ENCODE measurements at places on chromosomes 16 and 17.

DNA sequence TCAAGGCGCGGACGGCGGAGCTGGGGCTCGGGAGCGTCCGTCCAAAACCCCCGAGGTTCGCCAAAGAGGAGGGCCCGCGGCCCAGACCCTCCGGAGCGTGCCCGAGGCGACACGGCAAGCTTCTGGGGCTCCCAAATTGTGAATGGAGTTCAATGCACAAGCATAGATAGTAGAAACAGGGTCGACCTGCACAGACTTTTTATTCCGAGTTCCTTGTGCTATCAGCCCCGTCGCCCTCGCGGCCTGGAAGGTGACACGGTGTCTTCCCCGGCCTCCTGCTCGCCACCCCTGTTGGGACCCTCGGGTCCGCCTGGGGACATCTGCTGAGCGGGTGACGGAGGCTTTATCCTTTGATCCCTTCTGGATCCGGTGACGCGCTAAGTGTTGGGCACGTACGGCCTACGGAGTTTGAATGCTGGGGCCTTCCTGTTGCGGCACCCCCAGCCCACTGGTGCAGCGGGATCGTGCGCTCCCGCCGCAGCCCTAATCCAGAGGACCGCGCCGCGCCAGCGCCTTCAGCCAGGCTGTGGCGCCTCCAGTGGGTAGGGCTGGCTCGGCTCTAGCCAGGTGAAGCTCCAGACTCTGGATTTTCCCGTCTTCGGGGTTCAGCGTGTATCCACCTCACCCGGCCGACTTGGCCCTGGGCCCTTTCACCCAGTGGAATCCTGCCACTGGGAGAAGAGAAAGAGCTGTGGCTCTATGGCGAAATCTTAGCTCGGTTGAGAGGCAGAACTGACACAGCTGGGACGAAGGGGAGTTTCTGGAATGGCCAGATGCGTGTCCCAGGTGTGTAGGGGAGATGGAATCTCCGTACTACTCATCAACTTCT lies 17.0 kb upstream of the NTN1 start:
- DNase-seq = no peak

GRCh38 chr17:37360632-37361031 lies 15.2 kb upstream of the C17orf78 start:
- no peak for DNase-seq

- DNase-seq = no peak
Measured at GRCh38 chr16:49307176-49307575, 25.5 kb upstream of the CBLN1 start.

- DNase-seq = no peak
Measured at GRCh38 chr16:586645-587590, 2.9 kb upstream of the RAB40C start.

GRCh38 chr17:68892658-68893057 lies 62.5 kb downstream of the ABCA8 start:
- no peak for DNase-seq

- DNase-seq = no peak
Measured at GRCh38 chr16:61435346-61435745, 600.9 kb downstream of the CDH8 start.

DNA sequence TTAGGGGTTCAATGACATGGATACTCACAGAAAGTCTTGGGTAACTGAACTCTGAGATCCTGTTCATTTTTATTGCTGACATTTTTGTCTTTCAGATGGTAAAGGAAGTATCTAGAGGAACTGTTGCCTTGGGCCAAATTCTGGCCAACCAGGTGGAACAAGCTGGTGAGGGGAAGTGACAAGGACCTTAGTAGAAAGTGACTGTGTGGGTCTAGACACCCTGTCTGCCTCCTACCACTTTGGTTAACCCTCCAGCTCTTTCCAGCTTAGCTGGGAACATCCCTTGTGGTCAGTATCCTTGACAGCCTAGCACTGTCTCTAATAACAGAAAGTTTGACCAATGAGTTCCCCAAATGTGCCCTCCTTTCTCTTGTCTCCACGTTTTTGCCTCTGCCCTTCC lies 28.8 kb upstream of the PRKCB start:
- DNase-seq = no peak

DNA sequence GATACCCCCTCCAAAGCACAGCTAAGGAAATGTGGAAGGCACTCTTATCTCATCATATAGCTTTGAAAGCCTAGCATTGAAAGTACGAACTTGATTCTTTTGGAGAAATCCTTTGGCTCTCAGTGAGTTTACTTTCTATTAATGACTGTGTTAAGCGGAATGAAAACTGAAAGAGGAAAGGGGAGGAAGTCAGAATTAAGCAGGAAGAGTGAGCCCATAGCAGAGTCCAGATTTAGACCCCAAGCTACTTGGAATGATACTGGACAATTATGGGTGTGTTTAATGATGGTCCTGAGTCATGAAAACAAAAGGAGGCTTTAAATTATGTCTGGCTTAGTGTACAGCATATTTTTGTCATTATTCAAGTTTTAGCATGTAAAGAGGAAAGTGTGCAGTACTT lies 42.2 kb downstream of the TENT4B start:
- DNase-seq = no peak

DNA sequence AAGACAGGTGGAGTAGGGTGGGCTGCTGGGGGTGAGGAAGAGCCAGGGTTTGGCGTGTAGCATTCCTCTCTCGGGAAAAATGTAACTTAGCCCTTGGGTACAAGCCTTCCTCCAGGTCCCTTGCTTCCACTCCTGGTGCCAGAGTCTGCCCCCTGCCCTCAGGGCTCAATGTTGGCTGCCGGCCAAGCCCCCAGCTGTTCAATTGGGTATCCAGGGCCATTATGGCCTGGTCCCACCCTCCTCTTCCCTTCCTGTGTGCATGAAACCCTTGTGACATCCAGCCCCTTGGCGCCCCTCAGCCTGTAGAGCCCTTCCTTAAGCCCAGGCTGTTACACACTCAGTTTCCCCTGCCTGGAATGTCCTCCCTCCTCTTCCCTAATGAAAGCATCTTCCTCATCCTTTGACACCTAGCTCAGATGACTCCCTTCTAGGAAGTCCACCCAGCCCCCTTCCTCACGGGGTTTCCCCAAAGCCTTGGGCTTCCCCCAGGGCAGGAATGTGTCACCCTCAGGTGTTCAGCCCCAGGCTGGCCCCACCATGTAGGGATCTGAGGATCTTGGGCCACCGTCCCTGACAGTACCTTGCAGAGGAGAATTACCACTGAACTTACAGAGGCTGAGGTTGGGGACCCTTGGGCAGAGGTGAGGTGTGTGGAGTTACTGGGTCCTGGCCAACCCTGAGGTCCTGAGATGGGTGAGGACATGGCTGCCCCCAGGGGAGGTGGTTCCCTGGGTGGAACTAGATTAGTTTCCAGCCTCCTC lies 30.0 kb downstream of the B9D1 start:
- DNase-seq = no peak

GRCh38 chr16:27083861-27084261 lies 17.1 kb downstream of the C16orf82 start:
- no peak for DNase-seq

DNA sequence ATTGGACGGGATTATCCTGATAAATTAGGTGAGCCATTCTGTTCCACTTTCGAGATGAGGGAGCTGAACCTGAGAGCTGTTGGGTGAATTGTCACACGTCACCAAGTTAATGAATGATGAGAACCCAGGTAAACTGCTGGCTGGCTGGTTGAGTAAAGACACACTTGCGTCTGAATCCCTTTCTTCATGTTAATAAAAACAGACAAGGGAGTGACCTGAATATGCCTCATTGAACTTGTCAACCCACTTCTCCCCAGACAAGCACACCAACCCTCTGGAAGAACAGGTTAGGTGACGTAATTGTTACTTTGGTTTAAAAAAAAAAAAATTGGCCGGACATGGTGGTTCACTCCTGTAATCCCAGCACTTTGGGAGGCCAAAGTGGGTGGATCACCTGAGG lies 400.9 kb upstream of the CDH5 start:
- DNase-seq = no peak

- no peak for DNase-seq
Measured at GRCh38 chr17:27849474-27850185, 43.5 kb downstream of the LYRM9 start.

GRCh38 chr17:41651625-41652460 lies 27.5 kb upstream of the KRT17 start:
- DNase-seq = no peak

GRCh38 chr17:5552841-5553240 lies 31.5 kb downstream of the NLRP1 start:
- no peak for DNase-seq

DNA sequence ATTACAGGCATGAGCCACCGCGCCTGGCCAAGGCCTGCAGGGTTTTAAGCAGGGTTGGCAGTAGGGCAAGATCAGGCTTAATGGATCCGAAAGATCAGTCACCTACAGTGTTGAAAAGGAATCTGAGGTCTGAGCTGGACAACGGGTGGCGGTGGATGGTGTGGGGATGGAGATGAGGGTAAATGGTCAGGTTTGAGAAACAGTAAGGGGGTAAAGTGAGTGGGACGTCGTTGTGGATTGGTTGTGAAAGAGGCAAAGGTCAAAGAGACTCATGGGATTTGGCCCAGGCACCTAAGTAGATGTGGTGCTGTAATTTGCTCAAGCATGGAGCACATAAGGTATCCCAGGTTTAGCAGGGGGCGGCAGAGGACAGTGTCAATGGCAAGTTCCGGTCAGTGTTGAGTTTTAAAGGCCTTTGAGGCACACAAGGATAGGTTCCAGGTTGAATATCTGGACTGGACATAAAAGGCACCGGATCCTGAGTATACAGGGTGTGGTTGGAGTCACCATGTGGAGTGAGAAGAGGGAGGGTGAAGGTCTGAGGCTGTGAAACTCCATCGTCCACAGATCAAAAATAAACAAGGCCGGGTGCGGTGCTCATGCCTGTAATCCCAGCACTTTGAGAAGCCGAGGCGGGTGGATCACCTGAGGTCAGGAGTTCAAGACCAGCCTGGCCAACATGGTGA lies 1.1 kb upstream of the SLC16A5 start:
- no peak for DNase-seq

- DNase-seq = no peak
Measured at GRCh38 chr16:12646490-12647274, 157.0 kb downstream of the CPPED1 start.

GRCh38 chr16:65066651-65067050 lies 55.2 kb downstream of the CDH11 start:
- no peak for DNase-seq

DNA sequence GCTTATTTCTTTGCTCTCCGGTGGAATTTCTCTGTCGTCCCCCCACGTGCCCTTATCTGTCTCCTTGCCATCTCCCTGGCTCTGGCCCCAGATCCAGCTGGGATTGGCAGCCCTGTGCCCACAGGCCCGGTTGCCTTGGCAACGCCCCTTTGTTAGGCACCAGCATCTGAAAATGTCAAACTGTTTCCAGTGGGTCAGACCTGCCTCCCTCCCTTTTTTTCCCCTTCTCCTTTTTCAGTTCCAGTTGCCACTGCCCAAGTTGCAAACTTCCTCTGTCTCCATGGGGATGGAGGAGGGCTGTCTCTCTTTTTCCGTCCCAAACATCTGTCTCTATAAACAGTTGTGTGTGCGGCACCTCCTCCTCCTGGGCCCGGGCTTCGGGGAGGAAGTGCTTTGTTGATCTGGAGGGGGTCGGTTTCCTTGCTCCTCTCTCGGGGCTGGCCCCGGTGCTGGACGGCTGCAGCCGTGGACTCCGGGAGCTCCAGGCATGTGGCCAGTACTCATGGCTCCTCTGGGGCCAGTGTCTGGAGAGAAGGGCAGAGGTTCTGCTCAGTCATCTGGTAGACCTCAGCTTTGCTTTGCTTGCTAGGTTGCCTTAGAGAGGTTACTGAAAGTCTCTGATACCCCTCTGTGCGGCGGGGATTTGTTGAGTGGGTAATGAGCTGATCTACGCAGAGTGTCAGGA lies 35.3 kb downstream of the SOCS3 start:
- DNase-seq = no peak

DNA sequence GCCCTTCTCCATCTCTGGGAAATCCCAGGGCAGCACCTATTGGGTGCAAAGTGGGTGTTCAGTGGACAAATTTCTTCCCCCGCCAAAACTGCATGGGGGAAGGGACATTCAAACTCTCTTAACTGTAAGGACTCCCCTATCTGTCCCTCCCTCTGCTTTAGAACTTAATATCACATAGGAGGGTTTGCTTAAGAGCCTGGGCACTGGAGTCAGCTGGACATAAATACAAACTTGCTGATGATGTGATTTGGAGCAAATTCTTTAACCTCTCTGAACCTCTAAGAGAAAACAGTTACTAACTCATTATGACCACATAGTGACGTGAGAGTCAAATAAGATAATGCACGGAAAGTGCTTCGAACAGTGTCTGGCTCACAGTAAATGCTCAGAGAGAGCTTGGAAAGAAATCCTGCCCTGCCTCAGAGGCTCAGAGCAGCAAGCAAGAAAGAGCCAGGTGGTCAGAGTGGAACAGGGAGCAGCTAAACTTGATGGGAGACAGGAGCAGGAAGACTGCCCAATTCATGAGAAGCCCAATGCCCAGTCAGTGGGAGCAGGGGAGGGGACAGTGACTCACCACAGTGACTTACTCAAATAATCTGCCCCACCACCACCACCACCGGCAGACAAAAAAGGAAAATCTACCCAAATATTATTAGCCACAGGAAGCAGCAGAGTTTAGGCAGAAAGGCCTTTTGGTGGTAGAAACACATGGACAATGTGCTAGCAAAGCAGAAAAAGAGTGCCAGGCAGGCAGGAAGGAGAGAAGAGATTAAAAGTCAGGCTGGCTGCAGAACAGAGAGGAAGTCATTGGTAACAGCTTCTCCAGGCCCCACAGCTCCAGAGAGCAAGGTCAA lies 23.9 kb upstream of the CCL1 start:
- no peak for DNase-seq

DNA sequence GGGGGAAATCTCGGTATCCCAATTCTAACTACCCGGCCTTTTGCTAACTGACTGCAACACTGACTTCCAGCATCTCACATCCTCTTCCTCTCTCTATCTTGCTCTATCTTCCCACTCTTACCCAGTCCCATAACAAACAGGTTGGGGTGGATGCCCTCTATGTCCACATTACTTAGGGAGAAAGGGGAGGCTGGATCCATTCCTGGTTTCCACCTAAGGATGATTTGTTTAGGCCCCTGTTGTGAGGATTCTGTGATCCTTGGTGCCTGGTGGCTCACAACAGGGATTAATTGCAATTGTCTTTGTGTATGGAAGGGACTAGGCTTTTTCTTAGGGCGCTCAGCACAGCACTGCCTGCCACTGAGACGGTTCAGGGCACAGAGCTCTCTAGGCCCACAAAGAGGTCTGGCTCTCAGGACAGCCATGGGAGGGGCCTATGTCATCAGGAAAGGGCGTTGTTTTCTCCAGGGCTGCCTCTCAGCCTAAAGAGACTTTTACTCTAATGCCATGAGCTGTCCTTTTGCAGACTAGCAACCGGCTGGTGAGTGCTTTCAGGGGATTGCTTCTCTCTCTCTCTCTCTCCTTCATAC lies 612.1 kb upstream of the SALL1 start:
- DNase-seq = no peak

- no peak for DNase-seq
Measured at GRCh38 chr16:29007730-29008593, 23.1 kb downstream of the LAT start.

GRCh38 chr16:23072084-23072599 lies 77.1 kb downstream of the USP31 start:
- no peak for DNase-seq

GRCh38 chr16:21001262-21001661 lies 100.7 kb downstream of the LYRM1 start:
- no peak for DNase-seq

GRCh38 chr17:43372273-43372911 lies 26.4 kb upstream of the ARL4D start:
- no peak for DNase-seq

GRCh38 chr17:2416010-2416734 lies 15.3 kb upstream of the MNT start:
- DNase-seq = no peak
